GM04503 (cell line): ENCODE measurements at places on chromosomes 2 and 18.

DNA sequence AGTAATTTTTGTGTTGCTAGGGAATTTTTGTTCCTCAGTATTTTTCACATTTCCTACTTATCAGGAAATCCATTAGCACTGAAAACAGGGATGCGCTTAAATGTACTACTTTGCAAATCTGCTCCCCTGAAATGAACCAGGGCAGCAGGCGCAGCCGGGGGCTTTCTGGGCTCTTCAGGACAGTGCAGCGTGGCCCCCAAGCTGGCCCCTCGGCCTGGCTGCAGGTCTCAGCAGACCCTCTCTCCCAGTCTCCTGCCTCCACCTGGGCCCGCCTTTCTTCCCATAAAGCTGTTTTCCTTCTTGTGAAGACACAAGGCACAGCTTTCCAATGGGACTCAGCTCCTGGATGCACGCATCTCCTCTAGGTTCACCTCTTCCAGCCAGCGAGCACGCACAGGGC lies 35.3 kb downstream of the EIPR1 start:
- no peak for DNase-seq

DNA sequence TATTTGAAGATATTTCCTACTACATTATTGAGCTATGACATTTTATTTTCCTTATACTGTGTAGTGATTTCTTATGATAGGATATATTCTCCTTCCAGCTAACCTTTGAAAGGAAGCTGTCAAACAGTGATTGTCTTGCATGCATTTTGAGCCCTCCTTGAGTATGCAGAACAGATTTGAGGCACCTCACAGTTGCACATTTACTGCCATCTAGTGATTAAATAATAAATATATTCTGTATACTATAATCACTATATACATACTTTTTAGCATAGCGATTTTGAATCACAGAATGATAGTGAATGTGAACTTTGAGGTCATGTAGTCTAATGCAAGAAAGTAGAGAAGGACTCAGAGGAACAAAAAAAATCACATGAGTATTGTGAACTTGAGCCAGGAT lies 268.4 kb upstream of the CDH19 start:
- no peak for DNase-seq

GRCh38 chr2:55180374-55180773 lies 51.7 kb downstream of the CLHC1 start:
- no peak for DNase-seq

GRCh38 chr2:177261116-177262060 lies 3.1 kb downstream of the NFE2L2 start:
- no peak for DNase-seq

- DNase-seq: no peak
Measured at GRCh38 chr2:240620859-240621258, 4.4 kb upstream of the GPR35 start.

- DNase-seq: no peak
Measured at GRCh38 chr2:47266939-47267710, 112.0 kb upstream of the STPG4 start.
